ENCODE measurements at places on chromosomes 3 and 15. TPM values are rescaled to one million over a fixed set of nuclear protein-coding genes. Genes with fewer than 3 reads are reported as not detected.

DNA sequence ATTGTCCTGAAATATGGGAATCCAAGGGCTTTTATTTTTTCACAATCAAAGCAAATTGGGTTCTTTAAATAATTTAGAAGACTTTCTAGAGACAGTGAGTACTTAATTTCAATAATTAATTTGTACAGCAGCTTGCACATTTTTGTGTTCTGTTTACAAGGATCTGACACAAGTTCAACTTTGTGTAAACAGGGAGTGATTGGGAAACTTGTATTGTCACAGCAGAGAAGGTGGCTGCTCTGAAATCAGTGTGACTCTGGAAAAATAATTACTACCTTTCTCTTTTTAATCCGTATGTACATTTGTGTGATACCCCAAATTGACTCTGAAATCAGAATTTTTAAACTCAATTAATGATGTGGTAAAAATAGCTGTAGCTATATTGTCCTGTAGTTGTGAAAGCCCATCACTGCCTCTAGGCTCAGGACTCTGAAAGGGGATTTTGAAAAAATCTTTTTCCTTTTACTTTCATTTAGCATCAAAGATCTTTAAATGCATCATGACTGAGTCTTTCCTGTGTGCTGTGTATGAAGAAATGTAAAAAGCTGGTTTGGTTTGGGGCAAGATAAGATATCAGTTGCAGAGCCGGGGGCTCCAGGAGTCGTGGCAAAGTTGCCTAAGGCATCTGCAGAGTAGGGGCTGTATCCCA, 45.1 kb downstream of the MFSD1 start:
- no peak for DNase-seq

GRCh38 chr3:65915477-65915876, 123.2 kb downstream of the MAGI1 start:
- no peak for DNase-seq

DNA sequence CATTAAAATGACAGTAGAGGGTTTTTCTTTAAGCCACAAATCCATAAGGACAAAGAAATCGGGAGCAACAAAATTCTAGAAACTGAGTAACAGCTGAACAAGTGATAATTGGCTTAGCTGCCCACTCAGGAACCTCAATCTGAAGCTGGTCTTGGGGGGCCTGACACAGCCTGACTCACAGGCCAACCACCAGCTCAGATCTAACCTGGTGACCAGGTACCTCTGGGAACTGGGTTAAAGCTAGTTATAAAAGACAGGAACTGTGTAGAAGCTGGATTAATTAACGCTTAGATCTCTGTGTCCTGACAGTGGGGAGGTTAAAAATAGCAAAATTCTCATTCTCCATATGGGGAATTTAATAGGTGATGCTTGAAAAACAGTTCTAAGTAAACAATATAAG, 161.9 kb downstream of the PLCL2 start:
- no peak for DNase-seq

DNA sequence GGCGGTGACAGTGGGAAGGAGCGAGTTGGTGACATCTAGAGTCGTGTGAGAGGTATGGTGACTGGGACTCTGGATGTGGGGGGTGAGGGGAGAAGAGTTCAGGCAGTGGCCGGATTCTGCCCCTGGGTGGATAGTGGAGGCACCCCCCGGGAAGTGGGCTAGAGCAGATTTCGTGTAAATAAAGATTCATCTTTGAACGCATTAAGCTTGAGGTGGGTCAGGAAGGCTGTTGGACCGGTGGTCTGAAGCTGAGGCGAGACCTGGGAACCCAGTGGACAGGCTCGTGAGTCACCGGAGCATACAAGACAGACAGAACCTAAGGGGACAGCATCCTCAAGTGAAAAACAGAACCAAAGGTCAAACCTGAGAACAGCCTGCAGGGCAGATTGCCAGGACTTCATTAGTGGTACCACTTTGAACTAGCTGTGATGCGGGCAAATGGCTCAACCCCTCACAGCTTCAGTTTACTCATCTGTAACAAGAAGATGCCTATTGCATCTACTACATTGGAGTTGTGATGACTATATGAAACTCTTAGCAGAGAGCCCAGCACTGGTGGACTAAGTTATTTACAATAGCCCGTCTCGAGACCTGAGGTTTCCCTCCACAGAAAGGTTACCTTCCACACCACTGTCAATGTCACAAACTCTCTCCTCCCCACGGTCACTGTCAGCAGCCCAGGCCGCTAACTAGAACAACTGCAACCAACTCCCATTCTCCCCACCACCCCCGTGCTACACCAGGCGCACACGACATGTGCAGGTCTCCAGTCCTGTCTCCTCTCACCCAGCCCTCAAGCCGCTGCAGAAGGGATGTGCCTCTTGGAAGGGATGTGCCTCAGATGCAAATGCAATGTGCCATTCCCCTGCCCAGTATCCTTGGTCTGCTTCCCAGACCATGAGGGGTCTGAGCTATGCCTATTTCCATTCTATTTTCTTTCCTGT, 901 bp upstream of the CLN6 start:
- no peak for DNase-seq

DNA sequence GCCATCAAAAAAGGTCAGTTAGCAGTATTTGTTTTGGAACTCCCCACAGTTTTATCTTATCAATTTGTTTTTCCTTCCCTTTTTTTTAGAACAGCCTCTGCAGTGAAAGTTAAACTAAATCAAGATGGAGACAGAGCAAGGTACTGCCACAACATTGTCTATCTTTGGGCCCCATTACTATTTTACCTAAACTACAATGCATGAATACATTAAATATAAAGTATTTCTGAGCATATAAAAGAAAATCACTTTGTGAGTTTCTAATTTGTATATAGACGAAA, 139.5 kb downstream of the MEIS2 start:
- no peak for DNase-seq

DNA sequence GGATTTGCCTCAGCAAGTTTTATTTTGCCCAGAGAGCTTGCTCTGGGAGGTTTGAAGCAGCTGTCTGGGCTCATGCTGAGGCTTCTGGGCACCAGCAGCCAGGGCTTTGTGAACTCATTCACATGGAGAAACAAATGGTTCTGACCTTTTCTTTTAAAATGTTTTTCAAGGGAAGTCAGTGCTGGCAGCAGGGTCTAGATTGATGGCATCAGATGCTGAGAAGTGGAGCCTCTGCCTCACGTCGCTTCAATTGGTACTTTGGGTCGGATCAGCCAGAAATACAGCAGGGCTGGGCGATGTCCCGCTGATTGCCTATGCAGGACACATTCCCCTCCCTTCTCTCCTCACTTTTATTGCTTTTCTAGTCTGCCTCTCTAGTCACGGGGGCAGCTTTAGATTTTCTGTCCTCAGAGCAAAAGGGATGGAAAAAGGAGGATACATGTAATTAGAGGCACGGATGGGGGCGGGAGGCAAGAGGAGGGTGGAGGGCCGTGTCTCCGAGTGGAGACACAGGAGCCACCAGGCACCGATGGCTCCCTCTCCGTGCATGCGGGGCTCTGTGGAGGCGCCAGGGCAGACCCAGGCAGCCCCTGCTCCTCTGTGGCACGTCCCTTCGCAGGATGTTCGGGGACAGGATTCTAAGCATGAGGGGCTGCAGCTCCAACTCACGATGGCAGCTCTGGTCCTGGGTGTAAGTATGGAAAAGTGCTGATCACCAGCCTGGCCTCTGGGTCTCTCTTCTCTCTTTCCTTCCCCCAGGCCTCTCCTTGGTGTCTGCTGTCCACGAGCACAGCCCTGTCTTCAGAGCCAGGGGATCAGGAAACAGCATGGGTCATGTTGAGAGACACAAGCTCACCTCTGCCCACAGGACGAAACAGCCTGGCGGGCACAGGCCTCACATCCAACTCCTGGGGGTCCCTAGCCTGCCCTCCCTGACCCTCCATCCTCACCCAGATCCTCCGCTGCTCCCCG, 116.1 kb downstream of the FAM43A start:
- peak; percentile 47 for DNase-seq

DNA sequence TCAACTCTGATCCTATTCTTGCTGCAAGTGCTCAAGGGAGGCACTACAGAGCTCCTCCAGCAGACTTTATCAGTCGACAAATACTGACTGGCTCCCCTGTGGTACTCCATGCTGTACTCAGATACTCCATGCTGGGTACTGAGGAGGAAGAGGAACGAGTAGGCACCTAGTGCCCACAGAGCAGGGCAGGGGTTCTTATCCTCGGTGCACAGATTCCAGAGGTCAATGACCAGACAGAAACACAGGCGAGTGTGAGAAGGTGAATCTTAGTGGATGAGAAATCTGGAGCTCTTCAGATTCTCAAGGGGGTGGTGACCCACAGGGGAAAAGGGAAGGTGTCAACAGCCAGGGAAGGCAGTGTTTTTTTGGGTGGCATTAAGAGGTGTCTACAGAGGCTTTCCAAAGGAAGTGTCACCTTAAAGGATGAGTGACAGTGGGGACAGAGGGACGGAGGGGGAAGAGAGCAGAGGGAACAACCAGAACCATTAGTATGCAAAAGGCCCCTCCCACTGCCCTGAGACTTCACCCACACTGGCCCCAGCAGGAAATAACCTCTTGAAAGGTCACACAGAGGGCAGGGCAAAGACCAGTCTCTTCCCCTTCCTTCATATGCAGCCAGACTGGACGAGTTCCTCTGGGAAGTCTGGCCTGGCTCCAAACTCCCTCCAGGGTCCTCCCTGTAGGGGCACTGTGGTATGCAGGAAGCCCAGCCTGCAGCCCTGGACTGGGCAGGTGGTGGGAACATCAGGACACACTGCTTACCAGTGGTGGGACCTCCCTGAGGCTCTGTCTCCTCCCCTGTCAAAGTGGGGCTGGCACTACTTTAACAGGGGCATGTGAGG, 27.5 kb downstream of the CCDC12 start:
- no peak for DNase-seq

- peak; percentile 68 for DNase-seq
Observed at GRCh38 chr3:128270559-128271492, 117.5 kb downstream of the EEFSEC start.

DNA sequence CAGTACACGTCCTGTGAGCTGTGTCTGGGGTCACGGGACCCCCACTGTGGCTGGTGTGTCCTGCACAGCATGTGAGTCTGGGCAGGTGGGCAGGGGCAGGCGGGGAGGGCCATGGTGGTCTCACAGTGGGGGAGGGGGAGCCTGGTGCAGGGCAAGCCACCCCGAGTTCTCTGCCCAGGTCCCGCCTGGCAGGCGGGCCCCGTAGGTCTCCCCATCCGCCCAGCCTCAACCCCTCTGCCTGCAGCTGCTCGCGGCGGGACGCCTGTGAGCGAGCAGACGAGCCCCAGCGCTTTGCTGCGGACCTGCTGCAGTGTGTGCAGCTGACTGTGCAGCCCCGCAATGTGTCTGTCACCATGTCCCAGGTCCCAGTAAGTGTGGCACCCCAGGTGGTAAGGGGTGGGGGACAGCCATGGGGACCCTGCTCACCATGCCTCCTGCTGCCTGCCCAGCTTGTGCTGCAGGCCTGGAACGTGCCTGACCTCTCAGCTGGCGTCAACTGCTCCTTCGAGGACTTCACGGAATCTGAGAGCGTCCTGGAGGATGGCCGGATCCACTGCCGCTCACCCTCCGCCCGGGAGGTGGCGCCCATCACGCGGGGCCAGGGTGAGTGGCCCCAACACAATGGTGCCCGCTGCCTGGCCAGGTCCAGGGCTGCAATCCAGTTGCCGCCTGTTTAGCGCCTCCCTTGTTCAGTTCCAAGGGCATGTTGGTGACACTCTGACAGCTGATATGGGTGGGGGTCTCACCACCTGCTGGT, 21.9 kb downstream of the PLXNA1 start:
- peak; percentile 66 for DNase-seq

SNAP23 gene
- 68.8 TPM for total RNA-seq

MFAP1 gene
- total RNA-seq = 48.5 TPM

UPK1B gene
- 13.1 TPM for total RNA-seq

FOXB1 gene
- total RNA-seq = 1.7 TPM

ARID3B gene
- 104 TPM for total RNA-seq

TMEM212 gene
- total RNA-seq = not detected
